ENCODE measurements at places on chromosomes 7 and 10.

DNA sequence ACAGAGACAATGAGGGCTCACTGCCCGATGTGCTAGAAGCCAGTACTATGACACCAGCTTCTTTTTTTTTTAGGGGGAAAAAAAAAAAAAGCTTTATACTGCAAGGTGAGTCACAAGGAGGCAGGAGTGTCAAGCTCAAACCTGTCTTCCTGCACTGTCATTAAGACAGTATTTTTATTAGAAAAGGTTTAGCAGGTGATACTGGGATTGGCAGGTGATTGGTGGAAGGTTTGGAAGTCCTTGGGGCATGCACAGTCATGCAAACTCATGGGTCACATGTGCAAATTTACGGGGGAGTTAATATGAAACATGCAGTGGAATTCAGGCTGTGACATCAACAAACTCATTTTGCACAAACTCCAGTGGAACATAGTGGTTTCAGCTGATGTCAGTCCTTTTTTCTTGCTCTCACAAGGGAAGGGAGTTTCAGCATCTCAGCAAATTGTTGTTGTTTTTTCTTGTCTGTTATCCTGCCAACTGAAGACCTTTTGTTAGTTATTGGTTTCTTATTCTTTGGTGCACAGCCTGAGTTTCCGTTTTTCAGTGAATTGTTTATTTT, 530.6 kb downstream of the ANKRD7 start:
- no peaks in the 10 kb centered on the region for H3K4me1 ChIP-seq
- no peaks in the 10 kb centered on the region for H3K27me3 ChIP-seq
- DNase-seq = no peak
- H3K27ac ChIP-seq = no peak overlapping the region
- no peaks in the 10 kb centered on the region for H3K36me3 ChIP-seq

GRCh38 chr7:141920281-141920680, 4.1 kb downstream of the OR9A4 start:
- H3K4me1 ChIP-seq = peaks cover 5% of the 10 kb centered on the region
- no peaks in the 10 kb centered on the region for H3K36me3 ChIP-seq
- DNase-seq = no peak
- H3K27me3 ChIP-seq = no peaks in the 10 kb centered on the region
- H3K4me3 ChIP-seq = no peak overlapping the region

DNA sequence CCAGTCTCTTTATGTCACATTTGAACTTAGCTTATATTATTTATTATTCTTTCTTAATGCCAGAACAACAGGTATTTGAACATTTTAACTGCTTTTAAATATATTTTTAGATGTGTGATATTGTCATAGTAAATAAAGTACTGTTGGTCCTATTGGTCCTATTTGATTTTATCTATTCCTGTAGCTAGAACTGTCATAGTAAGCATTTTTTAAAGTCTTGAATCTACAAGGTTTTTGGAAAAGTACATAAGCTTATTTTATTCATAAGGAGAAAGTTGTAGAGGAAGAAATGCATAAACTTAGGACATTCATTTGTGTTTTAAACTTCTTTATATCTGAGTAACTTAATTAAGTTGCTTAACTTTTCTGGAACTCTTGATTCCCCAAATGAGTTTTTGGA, 136.0 kb downstream of the PHF14 start:
- peaks cover 11% of the 10 kb centered on the region for H3K36me3 ChIP-seq
- H3K27me3 ChIP-seq = no peaks in the 10 kb centered on the region
- no peaks in the 10 kb centered on the region for H3K4me1 ChIP-seq
- no peak for DNase-seq

DNA sequence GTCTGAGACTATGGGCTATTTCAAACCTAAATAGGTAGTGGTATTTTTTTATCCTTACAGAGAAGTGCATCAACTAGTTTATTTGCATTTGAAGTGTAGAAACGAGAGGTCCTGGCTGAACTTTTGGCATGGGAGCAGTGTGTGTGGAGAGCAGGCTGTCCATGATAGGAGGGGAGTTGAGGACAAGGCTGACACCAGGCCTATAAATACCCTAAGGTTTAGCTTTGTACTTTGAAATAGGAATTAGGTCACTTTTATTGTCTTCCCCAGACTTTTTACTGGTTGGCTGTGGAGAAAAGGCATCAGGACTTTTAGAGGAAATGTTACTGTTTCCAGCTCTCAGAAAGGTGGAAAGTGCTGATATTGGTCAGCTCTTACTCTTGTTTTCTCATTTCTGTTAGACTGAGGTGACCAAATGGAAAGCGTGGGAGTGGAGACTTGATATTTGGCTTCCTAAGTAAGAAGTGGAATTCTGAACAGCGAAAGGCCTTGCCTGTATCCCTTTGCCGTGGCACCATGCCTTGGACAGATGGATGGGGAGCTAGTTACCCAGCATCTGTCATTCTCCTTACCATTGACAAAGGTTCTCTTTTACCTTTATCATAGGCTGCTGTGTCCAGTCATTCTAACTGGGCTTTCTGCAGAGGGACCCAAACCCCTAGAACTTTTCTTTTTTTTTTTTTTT, 46.0 kb downstream of the GBF1 start:
- H3K27ac ChIP-seq = no peak overlapping the region
- H3K36me3 ChIP-seq = peaks cover 5% of the 10 kb centered on the region
- H3K4me1 ChIP-seq = no peaks in the 10 kb centered on the region
- H3K4me3 ChIP-seq = no peak overlapping the region
- no peak for DNase-seq

GRCh38 chr7:117312593-117313580, 10.0 kb downstream of the WNT2 start:
- no peak overlapping the region for H3K27ac ChIP-seq
- H3K4me1 ChIP-seq = no peaks in the 10 kb centered on the region

DNA sequence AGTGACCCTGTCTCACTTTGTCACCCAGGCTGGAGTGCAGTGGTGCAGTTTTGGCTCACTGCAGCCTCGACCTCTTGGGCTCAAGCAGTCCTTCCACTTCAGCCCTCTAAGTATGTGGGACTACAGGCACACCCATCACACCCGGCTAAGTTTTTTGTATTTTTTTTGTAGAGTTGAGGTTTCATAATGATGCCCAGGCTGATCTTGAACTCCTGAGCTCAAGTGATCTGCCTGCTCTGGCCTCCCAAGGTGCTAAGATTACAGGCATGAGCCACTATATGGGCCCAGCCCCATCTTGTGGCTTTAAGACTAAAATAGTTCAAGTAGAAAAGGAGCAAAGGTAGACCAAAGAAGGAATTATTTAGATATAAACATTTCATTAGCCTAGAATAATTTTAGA, 65.5 kb downstream of the MLLT10 start:
- DNase-seq = no peak
- peaks cover 36% of the 10 kb centered on the region for H3K36me3 ChIP-seq
- no peaks in the 10 kb centered on the region for H3K4me1 ChIP-seq
- H3K27ac ChIP-seq = no peak overlapping the region
- no peak overlapping the region for H3K4me3 ChIP-seq

DNA sequence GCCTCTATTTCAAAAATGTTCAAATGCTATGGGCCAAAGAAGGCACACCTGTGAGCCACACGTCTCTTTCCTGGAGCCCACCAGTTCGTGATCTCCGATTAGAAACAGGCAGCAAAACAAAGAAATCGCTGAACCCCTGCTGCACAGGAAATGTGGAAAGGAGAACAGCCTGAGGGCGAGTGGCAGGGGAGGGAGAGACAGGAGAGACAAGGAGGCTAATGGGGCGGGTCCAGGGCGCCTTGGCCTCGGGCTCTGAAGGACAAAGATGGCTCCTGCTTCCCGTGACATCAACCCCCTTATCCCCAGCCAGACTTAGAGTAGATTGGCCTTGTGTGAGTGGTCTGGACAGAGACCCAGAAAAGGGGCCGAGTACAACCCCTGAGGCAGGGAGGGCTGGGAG, 62.4 kb upstream of the DOCK1 start:
- H3K4me1 ChIP-seq = no peaks in the 10 kb centered on the region
- no peak overlapping the region for H3K27ac ChIP-seq
- H3K36me3 ChIP-seq = no peaks in the 10 kb centered on the region
- H3K4me3 ChIP-seq = no peak overlapping the region
- no peaks in the 10 kb centered on the region for H3K27me3 ChIP-seq

- no peak overlapping the region for H3K4me3 ChIP-seq
- peak; percentile 1 for DNase-seq
- H3K27me3 ChIP-seq = no peaks in the 10 kb centered on the region
- no peaks in the 10 kb centered on the region for H3K4me1 ChIP-seq
Observed at GRCh38 chr7:88835147-88835728, 39.7 kb upstream of the TEX47 start.

- no peaks in the 10 kb centered on the region for H3K27me3 ChIP-seq
- peak overlapping the region; percentile 89 for H3K27ac ChIP-seq
- peak; percentile 77 for DNase-seq
- peaks cover 66% of the 10 kb centered on the region for H3K36me3 ChIP-seq
Observed at GRCh38 chr7:5701085-5701914, 80.2 kb downstream of the RNF216 start.

Data from CD14-positive monocyte (primary cell).